ENCODE measurements at places on chromosomes 4 and X.

- DNase-seq, result no peak
Observed at GRCh38 chr4:94168321-94168720, 39.3 kb upstream of the SMARCAD1 start.

DNA sequence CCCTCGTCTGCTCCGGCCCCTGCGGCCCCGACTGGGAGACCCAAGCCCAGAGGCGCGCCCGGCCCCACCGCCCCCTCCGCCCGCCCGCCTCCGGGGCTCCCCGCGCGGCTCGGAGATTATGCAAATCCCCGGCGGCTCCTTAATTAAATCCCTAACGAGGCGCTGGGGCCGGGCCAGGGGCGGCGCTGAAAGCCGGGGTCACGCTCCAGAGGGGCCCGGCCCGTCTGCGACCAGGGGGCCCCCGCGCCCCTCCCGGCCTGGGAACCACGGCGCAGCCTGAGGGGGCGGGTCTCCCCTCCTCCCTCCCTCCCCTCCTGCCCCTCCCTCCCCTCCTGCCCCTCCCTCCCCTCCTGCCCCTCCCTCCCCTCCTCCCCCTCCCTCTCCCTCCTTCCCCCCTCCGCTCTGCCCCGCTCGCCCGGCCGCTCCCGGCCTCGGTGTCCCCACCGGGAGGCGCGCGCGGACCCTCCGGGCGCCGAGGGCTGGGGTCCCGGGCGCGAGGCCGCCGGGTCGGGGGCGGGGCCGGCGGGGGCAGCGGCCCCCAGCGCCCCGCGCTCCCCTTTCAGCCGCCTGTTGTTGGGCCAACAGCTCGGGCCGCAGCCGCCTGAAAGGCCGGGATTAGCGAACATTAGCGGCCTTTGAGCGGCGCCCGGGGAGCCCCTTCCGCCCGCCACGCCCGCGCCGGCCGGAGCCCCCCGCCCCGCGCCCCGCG, 25.9 kb upstream of the FGFR3 start:
- no peak for DNase-seq

DNA sequence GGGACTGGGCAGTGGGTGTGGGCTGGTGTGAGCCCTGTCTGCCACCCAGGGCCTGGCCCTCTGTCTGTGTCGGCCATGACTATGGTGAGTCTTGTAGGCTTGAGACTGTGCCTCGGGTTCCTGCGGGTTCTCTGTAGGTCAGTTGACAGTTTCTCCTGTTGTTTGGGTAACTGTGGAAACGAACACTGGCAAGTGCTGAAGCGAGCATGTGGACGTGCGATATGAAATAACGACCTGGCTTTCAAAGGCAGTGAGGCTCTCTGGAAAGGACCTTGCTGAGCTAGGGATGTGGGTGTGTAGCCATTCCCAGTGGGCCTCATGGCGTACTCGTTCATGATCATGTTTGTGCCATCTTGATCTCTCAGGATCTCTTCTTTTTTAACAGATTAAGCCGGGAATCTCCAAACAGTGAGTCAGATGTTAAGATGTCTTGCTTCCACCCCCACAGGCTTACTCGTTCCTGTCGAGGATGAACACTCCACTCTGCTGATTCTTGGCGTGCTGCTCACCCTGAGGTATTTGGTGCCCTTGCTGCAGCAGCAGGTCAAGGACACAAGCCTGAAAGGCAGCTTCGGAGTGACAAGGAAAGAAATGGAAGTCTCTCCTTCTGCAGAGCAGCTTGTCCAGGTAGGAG, 41.3 kb downstream of the HTT start:
- DNase-seq, result no peak

DNA sequence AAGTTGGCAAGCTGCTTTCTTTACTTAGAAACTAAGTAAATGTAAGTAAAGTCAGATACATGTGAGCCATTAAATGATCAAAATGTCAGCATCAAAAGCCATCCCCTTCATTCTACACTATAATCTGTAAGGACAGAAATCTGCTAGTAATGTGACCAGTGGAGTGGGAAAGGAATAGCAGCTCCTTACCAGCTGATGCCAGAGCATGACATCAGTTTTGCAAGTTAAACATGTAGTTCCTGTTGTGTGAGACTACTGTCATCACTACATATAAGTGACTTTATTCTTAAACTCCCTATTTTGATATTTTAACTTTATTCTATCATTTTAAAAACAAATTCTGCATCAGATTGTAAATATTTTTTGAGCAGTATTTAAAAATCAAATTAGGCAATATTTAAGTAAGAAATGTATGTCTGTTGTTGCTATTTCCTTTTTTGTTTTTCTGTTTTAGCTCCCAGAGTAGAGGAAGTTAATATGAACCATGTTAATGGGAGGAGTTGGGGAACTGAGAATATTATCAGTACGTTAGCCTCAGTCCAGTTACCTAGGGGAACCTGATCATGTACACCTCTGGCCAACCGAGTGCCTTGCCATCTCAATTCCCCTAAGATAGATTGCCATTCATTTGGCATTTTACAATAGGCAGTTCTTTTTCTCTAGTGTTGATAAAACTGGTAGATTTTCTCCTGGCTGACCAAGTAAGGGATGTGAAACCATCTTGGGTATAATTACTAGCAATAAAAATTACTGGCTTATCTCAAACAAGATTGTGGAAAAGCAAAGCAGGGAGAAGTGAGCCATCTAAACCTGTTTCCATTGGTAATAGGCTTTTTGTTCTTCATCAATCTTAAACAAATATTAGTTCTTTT, 34.7 kb downstream of the CCNI start:
- no peak for DNase-seq

GRCh38 chrX:45888518-45888917, 656.7 kb downstream of the ZNF674 start:
- DNase-seq, result no peak

GRCh38 chr4:134178706-134179105, 22.9 kb downstream of the PABPC4L start:
- no peak for DNase-seq

DNA sequence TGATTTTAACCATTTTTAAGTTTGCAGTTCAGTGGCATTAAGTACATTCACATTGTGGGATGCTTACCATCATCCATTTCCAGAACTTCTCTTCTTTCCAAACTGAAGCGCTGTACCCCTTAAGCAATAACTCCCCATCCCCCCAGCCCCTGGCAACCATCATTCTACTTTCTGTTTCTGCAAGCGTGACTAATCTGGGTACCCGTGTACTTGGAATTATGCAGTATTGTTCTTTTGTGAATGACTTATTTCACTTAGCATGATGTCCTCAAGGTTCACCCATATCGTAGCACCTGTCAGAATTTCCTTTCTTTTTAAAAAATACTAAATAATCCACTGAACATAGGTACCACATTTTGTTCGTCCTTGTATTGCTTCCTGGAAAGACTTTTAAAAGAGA, 32.9 kb downstream of the USP9X start:
- no peak for DNase-seq

DNA sequence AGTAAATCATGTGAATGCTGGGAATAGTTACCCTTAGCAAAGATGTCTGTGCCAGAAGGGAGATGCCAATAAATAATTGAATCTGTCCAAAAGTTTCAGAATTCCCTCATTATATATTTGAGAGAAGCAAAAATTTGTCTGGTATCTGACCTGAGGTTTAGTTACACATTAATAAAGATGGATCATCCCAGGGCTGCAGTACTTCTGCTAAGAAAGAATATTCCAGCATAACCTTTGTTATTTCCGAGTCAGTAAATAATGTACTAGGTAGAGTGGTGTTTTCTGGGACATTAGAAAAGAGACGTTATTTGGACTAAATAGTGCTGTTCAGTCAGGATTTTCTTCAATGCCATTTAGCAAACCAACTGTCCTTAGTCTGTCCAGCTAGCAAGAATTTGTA, 26.4 kb downstream of the ADD1 start:
- no peak for DNase-seq

GRCh38 chr4:2788532-2789103, 4.3 kb upstream of the SH3BP2 start:
- DNase-seq, result no peak

GRCh38 chr4:109211671-109212070, 90.8 kb downstream of the COL25A1 start:
- DNase-seq, result no peak

GRCh38 chr4:27787195-27787594, 926.6 kb downstream of the STIM2 start:
- no peak for DNase-seq

- no peak for DNase-seq
Observed at GRCh38 chr4:15182600-15183220, 180.4 kb downstream of the CPEB2 start.

GRCh38 chr4:144547678-144548298, 98.2 kb upstream of the HHIP start:
- DNase-seq, result no peak

DNA sequence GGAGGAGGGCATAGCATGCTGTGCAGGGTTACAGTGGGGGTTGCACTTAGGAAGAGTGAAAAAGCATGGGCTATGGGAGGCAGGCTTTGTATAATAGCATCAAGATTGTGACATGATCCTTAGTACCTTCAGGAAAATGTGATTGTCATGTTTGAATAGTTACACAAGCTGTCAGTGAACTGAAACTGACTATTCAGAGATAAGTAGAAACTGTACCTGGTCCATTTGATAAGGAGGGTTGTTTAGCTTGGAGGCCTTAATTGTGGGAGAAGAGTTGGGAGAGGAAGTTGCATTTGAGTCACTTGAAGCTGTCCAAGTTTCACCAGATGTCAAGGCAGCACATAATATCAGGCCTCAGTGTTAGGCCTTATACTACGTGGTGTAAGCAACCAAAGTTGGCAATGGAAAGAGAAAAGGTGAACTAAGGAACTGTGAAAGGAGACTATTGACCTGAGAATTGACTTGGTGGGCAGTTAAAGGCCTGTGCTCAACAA, 85.0 kb downstream of the TEX13C start:
- no peak for DNase-seq

- DNase-seq, result no peak
Observed at GRCh38 chr4:112063260-112063659, 82.0 kb upstream of the FAM241A start.

GRCh38 chrX:17397074-17397473, 22.1 kb downstream of the NHS start:
- DNase-seq, result no peak

- no peak for DNase-seq
Observed at GRCh38 chrX:41445171-41445570, 2.0 kb upstream of the NYX start.

DNA sequence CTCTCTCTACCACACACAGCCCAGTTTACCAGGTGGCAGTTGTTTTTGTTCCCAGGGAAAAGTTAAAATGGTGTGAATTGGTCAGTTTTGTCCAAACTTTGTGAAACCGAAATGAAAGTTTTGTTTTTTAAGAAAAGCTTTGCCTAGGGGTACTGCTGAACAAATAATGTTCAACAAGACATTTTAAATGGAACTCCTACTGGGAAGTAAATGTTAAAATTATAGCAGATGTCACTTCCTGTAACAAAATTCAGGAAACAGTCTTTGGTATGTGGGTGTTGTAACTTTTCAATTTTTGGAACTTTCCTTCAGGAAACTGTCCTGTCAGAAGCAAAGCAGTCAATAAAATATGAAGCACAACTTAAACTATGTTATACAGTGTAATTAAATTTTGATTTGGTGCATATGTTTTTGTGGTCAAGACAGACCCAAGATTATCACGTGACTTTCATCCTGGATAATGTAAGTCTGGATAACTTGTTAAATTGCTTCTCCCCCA, 79.5 kb downstream of the AFF1 start:
- no peak for DNase-seq

GRCh38 chrX:11678158-11678557, 12.4 kb upstream of the ARHGAP6 start:
- DNase-seq, result no peak

- no peak for DNase-seq
Observed at GRCh38 chrX:86322913-86323312, 174.7 kb downstream of the DACH2 start.

All from stimulated activated CD8-positive, alpha-beta memory T cell treated with anti-CD3 and anti-CD28 coated beads, Interleukin-7, amount 100 ng/mL, for 48 hours (primary cell).